ENCODE measurements at places on chromosomes 7 and 10.

DNA sequence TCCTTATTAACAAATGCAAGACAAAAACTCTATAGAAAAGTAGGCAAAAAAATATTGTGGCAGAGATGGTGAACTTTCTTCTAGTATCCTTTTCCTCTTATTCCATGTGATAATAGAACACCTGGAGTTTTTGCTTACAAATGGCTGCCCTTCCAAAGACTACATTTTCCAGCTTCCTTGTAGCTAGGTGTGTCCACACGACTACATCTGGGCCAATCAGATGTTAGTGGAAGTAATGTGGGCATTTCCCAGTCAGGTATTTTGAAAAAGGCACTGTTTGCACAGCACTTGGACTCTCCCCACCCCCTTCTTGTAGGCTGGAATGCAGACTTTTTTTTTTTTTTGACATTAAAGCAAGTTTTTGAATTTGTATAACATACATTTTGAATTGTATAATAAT, 105.5 kb upstream of the TBX20 start:
- no peak for DNase-seq

DNA sequence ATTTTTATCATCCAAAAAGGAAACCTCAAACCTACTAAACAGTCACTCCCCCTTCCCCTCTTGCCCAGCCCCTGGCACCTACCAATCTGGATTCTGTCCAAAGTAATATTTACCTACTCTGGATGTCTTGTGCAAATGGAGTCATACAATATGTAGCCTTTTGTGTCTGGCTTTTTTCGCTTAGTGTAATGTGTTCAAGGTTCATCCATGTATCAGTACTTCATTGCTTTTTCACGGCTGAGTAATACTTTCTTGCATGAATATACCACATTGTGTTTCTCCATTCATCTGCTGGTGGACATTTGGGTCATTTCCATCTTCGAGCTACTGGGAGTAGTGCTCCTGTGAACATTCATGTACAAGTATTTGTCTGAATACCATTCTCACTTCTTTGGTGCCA, 113.6 kb downstream of the EEPD1 start:
- DNase-seq, result no peak

GRCh38 chr7:116431787-116432526, 67.6 kb upstream of the CAV2 start:
- no peak for DNase-seq

- no peak for DNase-seq
Observed at GRCh38 chr7:134415700-134416099, 43.2 kb downstream of the AKR1B1 start.

DNA sequence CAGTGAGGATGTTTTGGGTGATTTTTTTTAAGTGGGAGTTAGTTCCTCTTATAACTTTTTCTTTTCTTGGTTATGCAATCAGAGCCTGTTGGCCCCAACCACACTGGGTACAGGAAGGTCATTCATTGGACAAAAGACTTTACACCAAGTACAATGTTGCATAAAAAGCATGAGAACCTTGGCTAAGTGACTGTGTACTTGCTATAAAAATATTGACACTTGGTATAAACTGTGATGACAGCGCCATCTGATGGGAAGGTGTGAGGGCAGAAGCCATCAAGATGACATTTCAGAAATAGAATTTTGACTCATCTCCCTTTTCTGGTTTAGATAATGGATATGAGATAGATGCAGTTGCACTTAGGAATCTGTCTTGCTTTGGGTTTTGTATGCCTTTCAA, 126.4 kb upstream of the CCDC6 start:
- DNase-seq, result peak; percentile 66

DNA sequence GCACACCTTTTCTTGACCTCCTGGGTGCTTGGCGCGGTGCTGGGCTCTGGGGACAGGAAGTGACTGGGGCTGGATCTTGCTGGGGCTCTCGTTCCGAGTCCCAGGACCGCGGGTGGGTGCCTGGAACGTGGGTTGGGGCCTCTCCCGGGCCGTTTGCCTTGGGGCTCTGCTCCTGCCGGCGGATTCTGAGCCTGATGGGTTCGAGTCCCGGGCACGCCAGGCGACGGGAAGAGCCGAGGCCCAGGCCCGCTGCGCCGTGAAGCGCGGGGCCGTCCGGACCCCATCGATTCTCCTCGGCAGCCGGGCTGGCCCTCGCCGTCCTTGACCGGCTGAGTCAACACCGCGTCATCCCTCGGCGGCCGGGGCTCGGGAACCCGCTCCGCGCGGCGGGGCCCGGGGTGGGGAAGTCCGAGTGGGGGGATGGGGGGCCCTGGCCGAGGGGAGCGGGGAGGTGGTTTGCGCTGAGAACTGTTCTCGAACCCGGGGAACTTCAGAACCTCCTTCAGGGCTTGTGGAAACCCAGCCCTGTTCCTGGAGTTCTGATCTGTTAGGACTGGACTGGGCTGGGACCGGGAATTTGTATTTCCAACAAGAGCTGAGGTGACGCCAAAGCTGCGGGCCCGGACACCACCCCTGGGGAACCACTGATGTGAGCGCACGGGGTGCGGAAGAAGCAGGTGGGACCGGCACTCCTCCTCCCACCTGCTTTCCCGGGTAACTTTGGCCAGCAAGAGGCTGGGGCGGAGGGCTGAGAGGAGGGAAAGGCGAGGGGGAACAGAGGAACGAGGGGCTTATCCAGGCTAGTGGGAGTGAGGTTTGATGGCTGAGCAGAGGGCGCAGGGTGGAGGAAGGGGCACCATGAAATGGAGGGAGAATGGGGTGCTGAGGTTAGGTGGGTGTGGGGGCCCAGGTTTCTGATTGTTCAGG, 6.2 kb downstream of the HHEX start:
- no peak for DNase-seq

DNA sequence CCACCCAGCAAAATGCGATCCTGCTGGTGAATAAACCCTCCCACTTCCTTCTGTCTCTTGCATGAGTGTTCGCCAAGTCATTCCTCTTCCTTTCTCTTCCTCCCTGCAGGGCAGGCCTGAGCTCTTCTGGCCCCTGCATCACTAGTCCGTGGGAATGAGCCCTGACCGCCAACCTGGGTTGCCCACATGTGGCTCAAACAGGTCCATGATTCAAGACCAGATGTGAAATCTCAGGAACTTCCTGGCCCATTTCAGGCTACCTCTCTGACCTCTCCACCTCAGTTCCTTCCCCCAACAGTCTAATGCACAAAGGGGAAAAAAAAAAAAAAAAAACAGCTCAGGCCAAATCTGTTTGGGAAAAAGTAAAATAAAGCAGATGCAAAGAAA, 5.4 kb upstream of the YWHAG start:
- DNase-seq, result no peak

GRCh38 chr7:150361807-150362621, 6.6 kb upstream of the REPIN1 start:
- DNase-seq, result no peak

- DNase-seq, result no peak
Observed at GRCh38 chr7:25735674-25736242, 416.2 kb upstream of the NFE2L3 start.

- no peak for DNase-seq
Observed at GRCh38 chr7:36204929-36205635, 52.0 kb downstream of the EEPD1 start.

DNA sequence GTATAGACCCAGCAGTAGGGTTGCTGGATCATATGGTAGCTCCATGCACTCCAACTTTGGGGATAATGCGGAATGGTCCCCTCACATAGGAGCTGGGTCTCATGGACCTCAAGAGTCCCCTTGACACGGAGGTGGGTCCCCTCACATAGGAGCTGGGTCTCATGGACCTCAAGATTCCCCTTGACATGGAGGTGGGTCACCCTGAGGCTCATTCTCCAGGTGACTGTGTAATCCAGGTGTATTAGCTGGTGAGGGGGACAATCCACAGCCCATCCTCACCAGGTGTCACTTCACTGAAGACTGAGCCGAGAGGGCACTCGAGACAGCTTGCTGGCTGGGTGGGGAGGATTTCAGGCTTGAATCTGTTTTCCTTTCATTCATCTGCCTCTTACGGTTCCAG, 121.9 kb downstream of the PTPN20 start:
- no peak for DNase-seq

DNA sequence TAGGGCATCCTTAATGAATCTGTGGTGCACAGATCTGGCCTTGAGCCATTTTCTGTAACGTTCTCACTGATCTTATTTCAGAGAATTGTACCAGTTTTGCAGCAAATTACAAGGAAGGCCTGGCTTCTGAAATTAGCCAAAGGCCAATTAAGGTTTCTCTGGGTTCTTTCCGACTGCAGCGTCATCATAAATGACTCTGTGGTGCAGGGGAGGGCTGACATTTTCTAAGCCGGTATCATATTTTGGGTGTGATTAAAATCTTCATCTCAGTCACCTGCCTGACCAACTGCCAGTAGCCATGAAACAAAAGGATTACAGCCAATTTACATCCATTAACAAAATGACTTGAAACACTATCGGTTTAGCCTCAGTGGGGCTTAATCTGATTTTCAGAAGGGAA, 363.7 kb downstream of the ADRA2A start:
- no peak for DNase-seq

Data from putamen (tissue), 1 donor.